AG04449 (cell line): ENCODE measurements at places on chromosomes 1 and 21.

DNA sequence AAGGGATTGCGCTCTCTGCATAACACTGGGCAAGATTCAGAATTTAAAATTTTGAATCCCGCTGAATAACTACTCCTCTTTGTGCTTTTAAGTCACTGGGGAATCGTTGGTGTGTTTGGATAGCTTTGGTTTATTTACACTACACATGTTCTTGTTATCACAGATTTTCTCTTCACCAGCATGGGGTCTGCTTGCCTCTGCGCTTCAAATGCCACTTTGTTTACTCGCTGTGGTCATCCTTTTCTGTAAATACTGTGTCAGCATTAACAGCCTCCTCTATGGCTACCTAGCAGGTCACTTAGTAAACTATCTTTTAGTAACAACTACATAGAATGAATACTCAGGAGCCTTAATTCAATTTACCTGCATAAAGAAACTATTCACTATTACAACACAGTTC, 14.4 kb upstream of the KCNH1 start:
- no peak for DNase-seq

GRCh38 chr1:89451011-89451410, 73.6 kb upstream of the LRRC8B start:
- no peak for DNase-seq

DNA sequence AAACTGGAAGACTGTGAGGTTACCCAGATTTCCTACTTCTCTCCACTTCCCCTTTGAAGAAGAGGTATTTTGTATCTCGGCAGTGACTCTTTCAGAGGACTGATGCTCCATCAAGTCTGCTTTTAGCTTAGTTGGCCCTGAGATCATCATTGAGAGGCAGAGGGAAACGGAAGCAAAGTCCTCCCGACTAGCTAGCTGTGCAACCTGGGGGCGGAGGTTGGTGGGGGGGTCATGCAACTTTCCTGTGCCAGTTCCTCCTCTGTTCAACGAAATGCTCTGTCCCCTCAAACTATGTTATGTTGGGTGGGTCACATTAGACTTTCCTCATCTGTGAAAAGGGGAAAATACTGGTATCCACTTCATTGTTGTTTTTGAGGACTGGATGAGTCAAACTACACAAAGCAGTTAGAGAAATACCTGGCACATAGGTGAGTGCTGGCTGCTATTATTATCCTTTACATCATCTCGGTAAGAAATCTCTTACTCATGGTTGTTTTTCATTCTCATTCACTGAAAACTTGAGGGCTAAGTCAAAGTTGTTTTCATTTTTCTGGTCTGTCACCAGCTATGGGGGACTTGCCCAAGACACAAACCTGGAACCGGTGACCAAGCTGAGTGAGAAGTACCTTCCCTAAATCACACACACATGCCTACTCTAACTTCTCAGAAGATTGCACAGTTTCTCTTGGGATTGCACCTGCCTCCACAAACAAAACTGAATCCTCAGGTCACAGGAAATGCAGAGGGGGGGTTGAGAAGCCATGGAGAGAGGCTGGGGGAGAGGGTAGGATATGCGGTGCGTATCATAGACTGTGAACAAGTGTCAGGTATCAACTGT, 83.3 kb downstream of the ABCA4 start:
- no peak for DNase-seq

GRCh38 chr1:87149241-87150041, 179.2 kb upstream of the LMO4 start:
- no peak for DNase-seq

- no peak for DNase-seq
Observed at GRCh38 chr1:184068354-184068753, 16.8 kb downstream of the TSEN15 start.
